Activated T-cell treated with anti-CD3 and anti-CD28 coated beads for 24 hours (primary cell): ENCODE measurements at places on chromosomes 5 and 9.

DNA sequence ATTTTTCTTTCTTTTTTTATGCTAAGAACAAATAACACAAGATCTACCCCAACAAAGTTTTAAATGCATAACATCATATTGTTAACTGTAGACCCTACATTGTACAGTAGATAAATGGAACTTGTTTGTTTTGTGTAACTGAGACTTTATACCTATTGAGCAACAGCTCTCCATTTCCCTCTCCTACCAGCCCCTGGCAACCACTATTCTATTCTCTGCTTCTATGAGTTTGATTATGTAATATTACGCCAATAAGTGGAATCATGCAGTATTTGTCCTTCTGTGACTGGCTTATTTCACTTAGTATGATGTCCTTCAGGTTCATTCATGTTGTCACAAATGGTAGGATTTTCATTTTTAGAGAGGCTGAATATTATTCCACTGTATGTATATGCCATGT lies 308.2 kb upstream of the PRR16 start:
- DNase-seq, result no peak

- no peak for DNase-seq
Measured at GRCh38 chr5:44774279-44774880, 34.4 kb upstream of the MRPS30 start.

DNA sequence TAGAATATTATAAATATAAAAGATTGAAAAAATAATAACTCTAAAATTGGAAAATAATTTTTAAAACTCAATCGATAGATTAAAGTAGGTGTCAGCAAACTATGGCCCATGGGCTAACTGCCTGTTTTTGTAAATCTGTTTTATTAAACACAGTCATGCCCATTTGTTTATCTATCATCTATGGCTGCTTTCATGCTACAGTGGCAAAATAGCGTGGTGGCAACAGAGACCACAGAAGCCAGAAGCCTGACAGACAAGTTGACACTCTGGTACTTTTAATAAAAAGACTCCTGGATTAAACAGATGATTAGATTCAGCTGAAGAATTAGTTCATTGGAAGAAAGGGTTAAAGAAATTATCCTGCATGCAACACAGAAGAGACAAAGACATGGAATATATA lies 400.7 kb upstream of the RORB start:
- DNase-seq, result no peak

DNA sequence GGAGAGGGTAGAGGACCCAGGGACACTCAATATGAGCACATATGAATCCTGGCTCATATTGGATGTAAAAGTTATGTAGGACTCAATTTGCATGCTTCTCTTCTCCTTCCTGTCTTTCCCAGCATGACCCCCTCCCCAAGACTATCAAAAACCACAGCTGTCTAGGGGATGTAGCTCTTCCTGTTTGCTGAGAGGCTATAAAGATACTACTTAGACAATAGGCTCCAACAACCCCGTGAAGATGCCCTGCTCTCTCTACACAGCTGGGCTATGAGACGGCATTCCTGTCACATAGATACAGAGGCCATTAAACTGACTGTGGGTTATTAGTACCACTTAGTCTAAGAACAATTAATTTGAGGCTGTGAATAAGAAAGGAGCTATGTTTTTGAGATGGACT lies 56.5 kb upstream of the PCSK1 start:
- DNase-seq, result no peak

- no peak for DNase-seq
Measured at GRCh38 chr5:127011153-127011552, 19.2 kb downstream of the MARCHF3 start.

DNA sequence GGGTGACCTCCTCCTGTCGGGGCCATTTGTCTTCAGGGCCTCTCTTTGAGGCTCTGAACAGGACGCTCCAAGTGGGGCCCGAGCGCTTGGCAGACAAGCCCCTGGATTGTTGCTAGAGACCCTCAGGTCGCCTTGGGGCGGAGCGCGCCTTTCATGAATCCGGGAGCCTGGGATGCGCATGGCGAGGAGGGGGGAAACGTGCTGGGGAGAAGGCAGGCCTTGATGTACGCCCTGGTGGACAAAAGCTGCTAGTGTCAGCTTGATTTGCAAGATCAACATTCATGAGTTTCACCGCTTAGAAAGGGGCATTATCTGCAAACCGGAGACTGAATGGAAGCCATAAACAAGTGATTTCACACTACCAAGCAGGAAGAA lies 226.3 kb downstream of the SMARCA2 start:
- no peak for DNase-seq

DNA sequence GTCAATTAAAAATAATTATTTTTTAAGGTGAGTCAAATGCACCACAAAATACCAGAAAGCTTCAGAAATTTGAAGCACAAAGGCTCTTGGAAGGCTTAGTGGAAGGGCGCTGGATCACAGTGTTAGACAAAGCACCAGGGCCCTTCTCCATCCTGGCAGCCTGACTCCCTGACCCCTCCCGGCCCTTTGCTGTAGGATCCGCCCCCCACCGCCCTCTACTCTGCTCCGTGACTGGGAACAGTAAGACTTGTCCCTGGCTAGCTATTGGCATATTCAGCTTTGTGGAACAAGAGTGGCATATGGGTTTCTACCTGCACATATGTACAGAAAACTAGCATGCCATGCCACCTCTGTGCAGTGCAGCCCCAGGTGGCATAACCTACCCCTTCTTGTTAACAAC lies 222.1 kb downstream of the SYK start:
- DNase-seq, result no peak

- DNase-seq, result no peak
Measured at GRCh38 chr9:16487915-16488314, 382.6 kb downstream of the BNC2 start.

GRCh38 chr5:12488161-12488560 lies 583.9 kb upstream of the CTNND2 start:
- no peak for DNase-seq

DNA sequence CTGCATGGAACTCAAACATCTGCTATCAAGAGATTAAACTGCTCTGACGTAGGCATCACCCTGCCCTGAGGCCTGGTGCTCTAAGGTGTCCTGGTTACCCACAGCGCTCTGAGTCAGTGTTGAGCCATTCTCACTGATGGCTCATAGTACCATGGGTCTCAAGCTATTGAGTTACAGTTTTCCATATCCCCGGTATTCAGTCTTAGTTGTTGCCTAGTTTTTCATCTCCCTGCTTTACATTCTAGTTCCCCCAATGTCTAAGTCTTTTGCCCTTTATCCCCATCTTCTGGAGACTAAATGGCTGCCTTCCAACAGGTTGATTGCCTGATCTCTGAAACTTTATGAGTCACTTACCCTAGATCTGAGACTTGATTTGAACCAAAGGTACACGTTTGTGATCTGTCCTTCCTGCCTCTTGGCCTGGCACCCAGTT lies 161.2 kb upstream of the PTGER4 start:
- no peak for DNase-seq

- no peak for DNase-seq
Measured at GRCh38 chr5:74187757-74188156, 452.8 kb downstream of the ENC1 start.

DNA sequence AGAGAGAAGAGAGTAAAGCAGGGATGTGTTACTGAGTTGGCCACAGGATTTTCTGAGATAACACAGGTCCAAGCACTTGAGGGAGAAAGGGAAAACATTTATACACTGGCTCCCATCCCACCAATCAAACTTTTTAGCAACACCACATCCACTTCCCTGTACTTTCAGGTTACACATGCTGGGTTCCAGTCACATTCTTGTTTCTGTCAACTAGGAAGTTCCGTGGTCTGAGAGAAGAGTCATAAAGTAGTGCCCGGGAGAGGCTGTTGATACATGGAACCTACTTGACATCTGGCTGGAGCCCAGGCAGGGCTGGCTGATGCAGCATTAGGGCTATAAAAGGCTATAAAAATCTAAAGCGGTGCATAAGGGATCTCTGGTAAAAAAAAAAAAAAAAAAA lies 473.9 kb upstream of the COX7C start:
- DNase-seq, result no peak

DNA sequence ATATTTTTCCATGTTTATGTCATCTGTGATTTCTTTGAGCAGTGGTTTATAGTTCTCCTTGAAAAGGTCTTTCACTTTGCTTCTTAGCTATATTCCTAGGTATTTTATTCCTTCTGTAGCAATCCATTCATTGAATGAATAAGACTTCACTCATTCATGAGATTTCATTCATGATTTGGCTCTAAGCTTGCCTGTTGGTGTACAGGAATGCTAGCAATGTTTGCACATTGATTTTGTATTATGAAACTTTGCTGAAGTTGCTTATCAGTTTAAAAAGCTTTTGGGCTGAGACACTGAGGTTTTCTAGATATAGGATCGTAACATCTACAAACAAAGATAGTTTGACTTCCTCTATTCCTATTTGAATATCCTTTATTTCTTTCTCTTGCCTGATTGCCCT lies 15.9 kb downstream of the RLN2 start:
- DNase-seq, result no peak

GRCh38 chr5:64074533-64074932 lies 91.1 kb upstream of the RNF180 start:
- DNase-seq, result no peak

DNA sequence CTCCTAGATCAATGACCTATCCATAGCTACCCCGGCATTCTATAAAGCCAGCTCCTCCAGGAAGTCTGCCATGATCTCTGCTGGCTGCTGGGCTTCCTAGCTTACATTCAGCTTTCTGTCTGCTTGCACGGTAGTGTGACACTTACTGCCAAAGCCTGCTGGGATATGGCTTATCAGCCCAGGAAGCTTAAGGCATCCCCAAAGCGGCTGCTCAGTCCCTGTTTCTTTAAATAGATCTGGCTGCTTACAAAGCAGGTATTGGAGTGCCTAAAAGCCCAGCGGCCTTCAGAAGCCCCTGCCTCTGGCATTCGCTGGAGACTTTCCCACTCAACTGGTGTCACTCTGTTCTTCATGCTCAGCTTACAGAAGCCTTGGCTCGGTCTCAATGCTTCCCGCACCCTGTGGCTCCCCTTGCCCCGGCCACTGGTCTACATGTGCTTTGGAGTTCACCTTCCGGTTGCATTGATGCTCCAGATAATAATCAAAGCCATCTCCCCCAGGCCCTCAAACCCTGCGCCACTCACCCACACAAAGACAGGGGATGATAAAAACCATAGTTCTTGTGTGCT lies 31.3 kb upstream of the STRBP start:
- no peak for DNase-seq

- DNase-seq, result no peak
Measured at GRCh38 chr5:111255169-111255568, 31.0 kb downstream of the CAMK4 start.
